ENCODE measurements at places on chromosomes 6 and 20. TPM values are rescaled to one million over a fixed set of nuclear protein-coding genes. Genes with fewer than 3 reads are reported as not detected.

The NDRG3 gene
- total RNA-seq = 26.3 TPM

The TXLNB gene
- 1.0 TPM for total RNA-seq

The CBLN4 gene
- not detected for total RNA-seq

- no peaks in the 10 kb centered on the region for H3K27me3 ChIP-seq
- H3K27ac ChIP-seq = peak overlapping the region; percentile 7
- H3K4me3 ChIP-seq = no peak overlapping the region
- H3K36me3 ChIP-seq = no peaks in the 10 kb centered on the region
Observed at GRCh38 chr6:105482921-105483320, 80.0 kb upstream of the PREP start.

The B3GAT2 gene
- total RNA-seq = not detected

- peaks cover 31% of the 10 kb centered on the region for H3K36me3 ChIP-seq
- peaks cover 9% of the 10 kb centered on the region for H3K4me1 ChIP-seq
- H3K4me3 ChIP-seq = no peak overlapping the region
- H3K27ac ChIP-seq = no peak overlapping the region
- H3K27me3 ChIP-seq = no peaks in the 10 kb centered on the region
- DNase-seq = no peak
Observed at GRCh38 chr20:56409521-56409920, 2.5 kb upstream of the CASS4 start.

The TPX2 gene
- total RNA-seq = 9.4 TPM

DNA sequence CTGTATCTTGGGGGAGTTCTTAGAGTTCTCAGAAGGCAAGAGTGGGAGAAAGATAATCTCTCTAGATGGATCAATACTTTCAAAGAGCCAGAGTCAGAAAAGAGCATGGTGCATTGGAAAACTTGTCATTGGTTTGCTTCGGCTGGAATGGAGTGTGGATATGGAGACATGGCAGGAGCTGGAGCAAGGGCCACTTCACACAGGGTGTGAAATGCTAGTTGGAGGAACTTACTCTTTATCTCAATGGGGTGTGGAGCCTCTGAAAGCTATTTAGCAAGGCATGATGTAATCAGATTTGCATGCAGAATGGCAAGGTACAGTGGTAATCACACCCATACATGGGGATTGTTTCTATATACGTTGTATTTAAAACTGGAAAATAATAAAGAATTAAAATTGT lies 31.5 kb upstream of the PAQR8 start:
- H3K27me3 ChIP-seq = no peaks in the 10 kb centered on the region
- no peak overlapping the region for H3K4me3 ChIP-seq
- H3K36me3 ChIP-seq = no peaks in the 10 kb centered on the region
- H3K4me1 ChIP-seq = no peaks in the 10 kb centered on the region
- H3K27ac ChIP-seq = peak overlapping the region; percentile 84

DNA sequence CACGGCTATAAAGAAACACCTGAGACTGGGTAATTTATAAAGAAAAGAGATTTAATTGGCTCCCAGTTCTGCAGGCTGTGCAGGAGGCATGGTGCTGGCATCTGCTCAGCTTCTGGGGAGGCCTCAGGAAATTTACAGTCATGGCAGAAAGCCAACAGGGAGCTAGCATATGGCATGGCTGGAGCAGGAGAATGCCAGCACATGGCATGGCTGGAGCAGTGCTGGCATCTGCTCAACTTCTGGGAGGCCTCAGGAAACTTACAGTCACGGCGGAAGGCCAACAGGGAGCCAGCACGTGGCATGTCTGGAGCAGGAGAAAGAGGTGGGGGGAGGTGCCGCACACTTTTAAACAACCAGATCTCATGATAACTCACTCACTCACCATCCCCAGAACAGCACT lies 32.5 kb upstream of the DACT2 start:
- no peaks in the 10 kb centered on the region for H3K36me3 ChIP-seq
- no peak for DNase-seq
- H3K27ac ChIP-seq = no peak overlapping the region
- H3K4me1 ChIP-seq = no peaks in the 10 kb centered on the region
- H3K4me3 ChIP-seq = no peak overlapping the region

The OR2J3 gene
- not detected for total RNA-seq

- DNase-seq = no peak
- peaks cover 3% of the 10 kb centered on the region for H3K4me1 ChIP-seq
- peaks cover 43% of the 10 kb centered on the region for H3K36me3 ChIP-seq
Observed at GRCh38 chr20:50561379-50562078, 51.3 kb downstream of the PTPN1 start.

- H3K4me3 ChIP-seq = no peak overlapping the region
- no peak overlapping the region for H3K27ac ChIP-seq
- no peaks in the 10 kb centered on the region for H3K36me3 ChIP-seq
- no peaks in the 10 kb centered on the region for H3K4me1 ChIP-seq
Observed at GRCh38 chr6:95439741-95440140, 137.6 kb upstream of the MANEA start.

DNA sequence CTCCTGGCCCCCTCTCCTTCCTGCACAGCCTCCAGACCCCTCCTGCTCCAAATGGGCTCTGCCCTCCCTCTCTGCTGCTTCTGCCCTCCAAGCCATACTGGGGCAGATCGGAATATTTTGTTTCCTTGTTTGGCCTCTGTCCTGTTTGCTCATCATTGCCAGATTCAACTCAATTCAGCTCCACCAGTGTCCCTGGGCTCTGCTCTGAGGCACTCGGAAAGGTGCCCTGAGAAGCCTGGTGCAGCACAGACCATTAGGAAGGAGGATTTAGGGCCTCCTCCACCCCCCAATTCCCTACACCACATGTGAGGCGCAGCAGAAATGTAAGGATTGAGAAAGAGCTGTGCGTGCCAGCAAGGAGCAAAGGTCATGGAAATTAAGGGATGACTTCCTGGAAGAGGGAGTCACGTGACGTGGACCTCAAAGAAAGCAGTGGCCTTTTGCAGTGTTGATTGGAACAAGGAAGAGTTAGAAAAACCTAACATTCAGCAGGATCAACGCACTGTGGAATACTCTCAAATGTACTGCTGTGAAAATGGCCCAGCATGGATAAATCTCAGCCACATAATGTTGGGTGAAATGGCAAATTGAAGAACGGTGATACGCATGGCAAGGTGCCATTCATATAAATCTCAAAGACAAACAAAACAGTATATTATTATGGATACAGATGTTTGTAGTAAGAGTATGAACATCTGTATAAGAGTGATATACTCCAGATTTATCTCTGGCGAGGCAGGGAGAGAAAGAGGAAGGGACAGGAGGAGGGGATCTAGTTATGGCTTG lies 229.5 kb upstream of the RNF24 start:
- no peaks in the 10 kb centered on the region for H3K36me3 ChIP-seq
- peak overlapping the region; percentile 70 for H3K27ac ChIP-seq
- H3K27me3 ChIP-seq = no peaks in the 10 kb centered on the region
- peak; percentile 85 for DNase-seq

DNA sequence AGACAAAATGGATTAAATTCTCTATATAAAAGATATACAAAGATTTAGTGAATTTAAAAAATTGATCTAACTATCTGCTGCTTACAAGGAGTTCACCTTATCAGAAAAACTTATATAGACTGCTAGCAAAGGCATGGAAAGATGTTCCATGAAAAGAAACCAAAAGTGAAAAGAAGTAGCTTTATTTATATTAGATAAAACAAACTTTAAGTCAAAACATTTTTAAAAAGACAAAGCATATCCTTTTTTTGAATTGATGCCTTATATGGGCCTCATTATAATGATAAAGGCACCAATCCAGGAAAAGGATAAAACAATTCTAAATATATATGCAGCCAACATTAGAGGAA lies 334.2 kb downstream of the MEI4 start:
- DNase-seq = no peak
- no peak overlapping the region for H3K27ac ChIP-seq
- no peak overlapping the region for H3K4me3 ChIP-seq
- H3K4me1 ChIP-seq = no peaks in the 10 kb centered on the region
- no peaks in the 10 kb centered on the region for H3K36me3 ChIP-seq

DNA sequence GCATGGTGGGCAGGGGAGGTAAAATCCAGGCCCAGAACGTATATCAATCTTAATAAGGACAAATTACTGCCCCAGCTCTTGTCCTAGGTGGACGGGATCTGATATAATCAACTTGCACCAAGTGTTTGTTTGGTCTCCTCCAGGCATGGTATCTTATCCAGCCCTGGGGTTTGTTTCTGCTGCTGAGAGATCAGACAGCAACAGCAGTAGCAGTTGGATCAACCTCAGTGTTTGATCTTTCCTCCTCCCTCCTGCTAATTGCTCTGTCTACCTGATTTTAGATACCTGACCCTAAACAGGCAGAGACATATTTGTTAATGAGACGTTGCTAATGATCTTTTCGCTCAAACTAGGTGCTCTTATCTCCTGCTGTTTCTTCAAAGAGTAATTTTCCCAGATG lies 100.4 kb upstream of the BACH2 start:
- H3K4me3 ChIP-seq = no peak overlapping the region
- DNase-seq = no peak
- H3K4me1 ChIP-seq = no peaks in the 10 kb centered on the region
- no peaks in the 10 kb centered on the region for H3K36me3 ChIP-seq
- no peaks in the 10 kb centered on the region for H3K27me3 ChIP-seq
- no peak overlapping the region for H3K27ac ChIP-seq

GRCh38 chr6:71091167-71091566 lies 134.3 kb upstream of the B3GAT2 start:
- H3K27me3 ChIP-seq = no peaks in the 10 kb centered on the region
- DNase-seq = no peak
- no peak overlapping the region for H3K4me3 ChIP-seq
- H3K4me1 ChIP-seq = no peaks in the 10 kb centered on the region
- H3K36me3 ChIP-seq = no peaks in the 10 kb centered on the region

- no peak overlapping the region for H3K4me3 ChIP-seq
- no peak overlapping the region for H3K27ac ChIP-seq
- no peak for DNase-seq
- H3K36me3 ChIP-seq = no peaks in the 10 kb centered on the region
Observed at GRCh38 chr6:67896476-67896875, 738.6 kb upstream of the ADGRB3 start.

DNA sequence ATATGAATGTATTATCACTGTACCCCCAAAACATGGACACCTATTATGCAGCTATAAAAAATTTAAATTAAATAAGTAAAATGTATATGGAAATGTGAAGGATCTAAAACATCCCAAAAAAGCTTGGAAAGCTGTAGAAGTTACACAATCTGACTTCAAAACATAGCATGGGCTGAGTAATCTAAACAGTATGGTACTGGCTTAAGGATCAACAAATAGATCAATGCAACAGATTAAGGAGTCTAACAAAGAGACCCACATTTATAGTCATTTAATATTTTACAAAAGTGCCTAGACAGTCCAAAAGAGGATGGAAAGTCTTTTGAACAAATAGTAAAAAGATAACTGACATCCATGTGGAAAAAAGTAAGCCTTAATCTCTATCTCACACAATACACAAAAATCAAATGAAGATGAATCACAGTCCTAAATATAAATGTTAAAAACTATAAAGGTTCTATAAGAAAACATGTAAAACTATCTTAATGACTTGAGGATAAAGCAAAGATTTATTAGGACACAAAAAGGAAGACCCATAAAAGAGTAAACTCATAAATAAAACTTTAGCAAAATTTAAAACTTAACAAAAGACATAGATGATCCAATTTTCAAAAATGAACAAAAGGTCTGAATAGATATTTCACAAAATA lies 46.8 kb downstream of the RANBP9 start:
- no peak overlapping the region for H3K4me3 ChIP-seq
- no peak for DNase-seq
- H3K27ac ChIP-seq = no peak overlapping the region
- no peaks in the 10 kb centered on the region for H3K36me3 ChIP-seq

- H3K27ac ChIP-seq = no peak overlapping the region
- no peak overlapping the region for H3K4me3 ChIP-seq
Observed at GRCh38 chr6:116022841-116023445, 37.7 kb downstream of the FRK start.

DNA sequence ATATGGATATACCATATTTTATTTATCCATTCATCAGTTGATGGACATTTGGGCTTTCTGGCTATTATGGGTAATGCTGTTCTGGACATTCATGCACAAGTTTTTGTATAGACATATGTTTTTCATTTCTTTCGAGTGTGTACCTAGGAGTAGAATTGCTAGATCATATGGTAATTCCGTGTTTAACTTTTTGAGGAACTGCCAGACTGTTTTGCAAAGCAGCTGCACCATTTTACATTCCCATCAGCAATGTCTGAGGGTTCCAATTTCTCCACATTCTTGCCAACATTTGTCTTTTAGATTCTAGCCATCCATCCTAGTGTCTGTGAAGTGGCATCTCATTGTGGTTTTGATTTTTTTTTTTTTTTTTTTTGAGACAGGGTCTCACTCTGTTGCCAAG lies 20.8 kb downstream of the SRC start:
- H3K4me1 ChIP-seq = no peaks in the 10 kb centered on the region
- peaks cover 36% of the 10 kb centered on the region for H3K36me3 ChIP-seq
- H3K27me3 ChIP-seq = no peaks in the 10 kb centered on the region
- H3K4me3 ChIP-seq = no peak overlapping the region
- H3K27ac ChIP-seq = no peak overlapping the region
- no peak for DNase-seq

DNA sequence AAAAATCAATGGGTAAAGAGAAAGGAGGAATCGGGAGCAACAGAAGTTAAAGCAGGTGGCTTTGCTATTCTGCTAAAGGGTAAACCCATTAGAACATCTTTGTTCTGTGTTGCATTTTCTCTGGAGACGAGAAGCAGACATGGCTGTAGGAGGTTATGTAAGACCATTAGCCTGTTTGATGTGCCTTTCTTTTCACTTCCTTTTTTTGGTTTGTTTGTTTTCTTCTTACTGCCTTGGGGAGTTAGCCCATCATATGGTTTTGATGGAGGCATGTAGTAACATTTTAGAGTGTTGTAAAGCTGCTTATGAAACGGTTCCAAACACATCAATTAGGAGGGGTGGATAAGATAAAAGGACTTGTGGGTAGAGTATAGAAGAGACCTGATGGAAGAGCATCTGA lies 131.0 kb downstream of the DOK5 start:
- H3K4me1 ChIP-seq = no peaks in the 10 kb centered on the region
- DNase-seq = no peak
- H3K27ac ChIP-seq = no peak overlapping the region
- H3K4me3 ChIP-seq = no peak overlapping the region
- no peaks in the 10 kb centered on the region for H3K27me3 ChIP-seq

All from Peyer's patch (tissue), 4 donors.